ENCODE measurements at places on chromosomes 16 and 17.

- DNase-seq: no peak
These were observed 1.3 kb downstream of the B3GNT9 start for GRCh38 chr16:67149276-67150046.

GRCh38 chr17:45200701-45201100, 21.0 kb upstream of the FMNL1 start:
- no peak for DNase-seq

- DNase-seq: no peak
These were observed 775 bp upstream of the CHP2 start for GRCh38 chr16:23753908-23754593.

- peak; percentile 34 for DNase-seq
These were observed at the start of gene PLLP for GRCh38 chr16:57284209-57284951. PLLP (minus strand) TSS chr16:57284672; CDS start chr16:57284540, 132 bp downstream.

- DNase-seq: no peak
These were observed 22.5 kb downstream of the HEXIM2 start for GRCh38 chr17:45184144-45184543.

DNA sequence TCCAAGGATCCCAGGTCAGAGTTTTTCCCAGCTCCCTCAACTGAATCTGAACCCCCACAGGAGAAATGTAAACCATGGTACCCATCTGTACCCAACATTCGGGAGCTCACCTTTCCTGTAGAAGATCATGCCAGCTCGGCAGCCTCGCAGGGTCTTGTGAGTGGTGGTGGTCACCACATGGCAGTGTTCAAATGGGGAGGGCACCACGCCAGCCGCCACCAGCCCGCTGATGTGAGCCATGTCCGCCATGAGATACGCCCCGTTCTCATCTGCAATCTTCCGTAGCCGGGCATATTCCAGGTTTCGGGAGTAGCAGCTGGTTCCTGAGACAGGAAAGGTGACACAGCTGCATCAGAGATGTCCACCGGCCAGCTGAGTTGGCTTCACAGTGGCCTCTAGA, 23.4 kb downstream of the SHMT1 start:
- DNase-seq: no peak

DNA sequence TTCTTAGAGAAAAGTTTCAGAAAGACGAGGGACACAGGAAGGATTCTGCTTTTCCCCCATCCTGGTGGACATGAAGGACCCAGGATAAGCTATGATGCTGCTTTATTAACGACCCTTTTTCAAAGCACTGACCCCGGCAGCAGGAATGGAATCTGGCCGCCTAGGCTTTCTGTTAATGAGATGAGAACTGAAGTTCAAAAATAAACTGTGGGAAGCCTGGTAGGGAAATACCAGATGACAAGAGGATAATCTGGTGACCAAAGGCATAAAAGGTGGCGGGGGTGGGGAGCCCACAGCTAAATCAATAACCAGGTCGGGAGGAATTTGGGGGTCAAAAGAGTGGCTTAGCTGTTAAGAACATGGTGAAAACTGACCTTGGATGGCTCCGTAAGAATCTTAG, 171.0 kb downstream of the XYLT1 start:
- no peak for DNase-seq

GRCh38 chr16:51184702-51185433, 33.8 kb upstream of the SALL1 start:
- DNase-seq: no peak

DNA sequence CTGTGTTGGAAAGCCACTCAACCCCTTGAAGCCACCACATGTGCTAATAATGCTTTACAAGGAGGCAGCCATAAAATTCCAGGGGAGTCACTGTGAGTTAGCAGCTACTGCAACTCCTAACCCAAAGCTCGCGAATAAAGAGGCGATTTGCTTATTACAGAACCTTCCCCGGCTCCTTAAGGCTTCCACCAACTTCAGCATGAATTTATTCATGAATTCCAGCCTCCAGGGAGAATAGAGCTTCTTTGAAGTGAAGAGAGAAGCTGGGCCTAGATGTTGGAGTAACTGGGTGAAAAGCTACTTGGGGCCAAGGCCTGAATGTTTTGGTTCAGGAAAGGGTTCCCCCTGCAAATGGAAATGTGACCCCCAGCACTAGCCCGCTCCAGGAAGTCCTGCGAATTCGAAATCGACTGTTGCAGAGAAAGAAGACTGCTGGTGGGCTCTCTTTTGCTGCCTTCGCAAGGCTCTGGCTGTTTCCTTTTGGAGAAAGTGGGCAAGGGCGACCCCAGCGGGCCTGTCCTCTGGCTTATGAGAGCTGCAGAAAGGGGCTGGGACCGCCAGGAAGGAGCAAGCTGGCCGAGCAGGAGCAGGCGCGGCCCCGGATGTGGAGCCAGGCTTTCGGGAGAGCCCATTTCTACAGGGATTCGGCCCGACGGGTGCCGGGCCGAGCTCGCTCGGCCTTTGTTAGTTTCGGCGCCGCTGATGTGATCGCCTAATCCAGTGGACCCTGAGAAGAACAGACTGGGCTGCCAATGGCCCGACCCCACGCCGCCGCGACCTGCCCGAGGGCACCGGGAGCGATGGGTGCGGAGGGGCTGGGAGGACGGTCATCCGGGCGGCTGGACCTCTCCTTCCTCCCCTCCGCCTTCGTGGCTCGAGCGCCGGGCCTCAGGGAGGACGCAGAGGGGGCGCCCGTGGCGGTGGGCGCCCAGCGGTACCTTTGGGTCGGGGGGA, 7.6 kb downstream of the CBX8 start:
- DNase-seq: no peak

GRCh38 chr17:3796822-3797170, 4.2 kb downstream of the ITGAE start:
- DNase-seq: no peak

- no peak for DNase-seq
These were observed 43.9 kb downstream of the AATF start for GRCh38 chr17:36992701-36993100.

DNA sequence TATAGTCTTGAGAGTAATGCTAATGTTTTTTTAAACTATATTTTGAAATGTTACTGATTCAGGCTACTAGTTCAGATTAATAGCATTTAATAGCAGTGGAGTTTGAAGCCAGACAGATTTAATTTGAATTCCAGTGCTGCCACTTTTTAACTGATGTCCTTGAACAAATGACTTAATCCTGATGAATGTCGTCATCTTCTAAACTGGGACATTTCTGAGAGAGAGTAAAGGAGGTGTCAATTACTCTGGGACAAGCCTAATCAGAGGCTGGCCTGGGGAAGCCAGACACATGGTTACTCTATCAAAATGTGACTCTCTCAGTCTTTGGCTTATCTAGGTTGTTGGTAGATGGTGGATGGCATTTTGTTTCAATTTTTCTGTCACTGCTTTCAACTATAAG, 246.7 kb downstream of the HS3ST3A1 start:
- no peak for DNase-seq

DNA sequence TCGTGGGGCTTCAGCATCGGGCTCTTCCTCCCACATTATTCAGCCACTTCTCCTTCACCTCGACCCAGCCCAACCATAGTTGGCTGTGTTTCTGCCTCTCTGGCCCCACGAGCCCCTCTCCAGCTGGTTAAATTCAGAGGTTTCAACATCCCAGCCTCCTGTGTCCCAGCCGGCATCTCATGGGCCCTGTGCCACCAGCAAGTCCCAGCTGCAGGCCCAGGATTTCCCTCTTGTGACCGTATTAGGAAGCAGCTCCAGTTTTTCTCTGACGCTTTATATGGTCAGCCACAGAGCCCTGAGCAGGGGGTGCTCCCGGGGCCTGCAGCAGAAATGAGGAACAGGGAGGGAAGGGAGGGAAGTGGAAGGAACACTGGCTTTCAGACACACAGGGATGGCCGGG, 27.4 kb downstream of the MYH11 start:
- no peak for DNase-seq

GRCh38 chr16:18811925-18812324, 10.6 kb upstream of the ARL6IP1 start:
- DNase-seq: no peak

- DNase-seq: no peak
These were observed 15.2 kb downstream of the ACE start for GRCh38 chr17:63491977-63492618.

DNA sequence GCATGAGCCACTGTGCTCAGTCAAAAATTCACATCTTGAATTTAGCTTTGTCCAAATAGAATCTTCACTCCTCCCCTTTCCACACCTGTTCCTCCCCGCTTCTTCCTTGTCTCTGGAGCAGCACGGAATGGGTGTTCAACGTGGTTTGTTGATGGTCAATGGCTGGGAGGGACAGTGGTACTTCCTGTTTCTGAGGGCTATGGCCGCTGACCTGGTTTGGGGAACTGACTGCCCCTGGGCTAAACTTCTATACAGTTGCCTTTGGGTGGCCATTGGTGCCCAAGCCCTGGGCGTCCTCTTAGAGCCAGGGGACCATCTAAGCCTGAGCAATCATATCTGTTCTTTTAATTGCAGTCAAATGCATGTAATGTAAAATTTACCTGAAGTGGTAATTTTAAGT, 19.1 kb upstream of the WFIKKN2 start:
- no peak for DNase-seq

- no peak for DNase-seq
These were observed 40.1 kb upstream of the ZFP90 start for GRCh38 chr16:68499006-68499405.

DNA sequence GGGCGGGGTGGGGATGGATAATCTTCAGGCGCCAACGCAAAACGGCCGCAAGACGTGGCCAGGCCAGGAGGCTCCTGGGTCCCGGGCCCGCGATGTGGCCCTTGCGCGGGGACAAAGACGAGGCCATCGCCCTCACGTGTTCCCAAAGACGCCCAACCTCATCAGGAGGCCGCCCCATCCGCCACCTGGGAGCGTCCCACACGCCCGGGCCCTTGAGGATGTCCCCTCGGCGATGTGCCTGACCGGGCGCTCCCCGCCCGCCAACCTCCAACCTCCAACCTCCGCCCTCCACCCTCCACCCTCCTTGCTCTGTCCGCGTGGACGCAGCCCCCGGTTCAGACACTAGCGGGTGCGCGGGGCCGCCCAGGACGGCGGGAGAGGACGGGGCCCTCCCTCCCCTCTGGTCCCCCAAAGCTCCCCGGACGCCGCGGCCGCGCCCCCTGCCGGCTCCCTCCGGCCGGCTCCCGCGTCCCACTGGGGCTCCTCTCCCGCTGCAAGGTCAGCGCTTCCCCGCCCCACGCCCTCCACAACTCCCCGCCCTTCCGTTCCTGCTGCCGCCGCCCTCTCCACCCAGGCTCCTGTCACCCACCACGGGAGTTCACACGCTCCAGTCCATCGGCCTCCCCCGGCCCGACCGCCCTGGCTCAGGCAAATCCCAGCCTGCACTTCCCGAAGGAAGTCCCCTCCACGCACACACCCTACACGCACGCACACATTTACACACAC, 250.8 kb upstream of the RPL38 start:
- DNase-seq: peak; percentile 3

- DNase-seq: no peak
These were observed 126.0 kb downstream of the KCNJ2 start for GRCh38 chr17:70295329-70295728.

DNA sequence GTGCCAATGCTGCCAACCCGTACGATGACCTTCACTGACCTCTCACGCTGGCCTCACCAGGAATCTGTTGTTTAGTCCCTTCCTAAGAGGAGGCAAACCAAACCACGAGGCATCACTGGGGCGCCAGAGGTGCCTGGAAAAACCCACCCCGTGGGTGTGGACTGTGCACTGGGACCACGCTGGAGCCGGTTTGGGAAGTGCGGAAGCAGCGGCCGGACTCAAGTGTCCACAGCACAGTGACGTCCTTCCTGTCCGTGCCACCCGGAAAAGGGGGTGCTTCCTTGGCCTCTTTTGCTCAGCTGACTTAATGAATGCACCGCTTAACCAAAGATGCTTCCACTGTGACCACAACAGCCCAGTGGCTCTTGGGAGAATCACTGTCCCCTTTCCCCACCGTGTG, 9.0 kb upstream of the KIF19 start:
- no peak for DNase-seq

GRCh38 chr17:58402679-58403078, 14.7 kb downstream of the RNF43 start:
- no peak for DNase-seq

DNA sequence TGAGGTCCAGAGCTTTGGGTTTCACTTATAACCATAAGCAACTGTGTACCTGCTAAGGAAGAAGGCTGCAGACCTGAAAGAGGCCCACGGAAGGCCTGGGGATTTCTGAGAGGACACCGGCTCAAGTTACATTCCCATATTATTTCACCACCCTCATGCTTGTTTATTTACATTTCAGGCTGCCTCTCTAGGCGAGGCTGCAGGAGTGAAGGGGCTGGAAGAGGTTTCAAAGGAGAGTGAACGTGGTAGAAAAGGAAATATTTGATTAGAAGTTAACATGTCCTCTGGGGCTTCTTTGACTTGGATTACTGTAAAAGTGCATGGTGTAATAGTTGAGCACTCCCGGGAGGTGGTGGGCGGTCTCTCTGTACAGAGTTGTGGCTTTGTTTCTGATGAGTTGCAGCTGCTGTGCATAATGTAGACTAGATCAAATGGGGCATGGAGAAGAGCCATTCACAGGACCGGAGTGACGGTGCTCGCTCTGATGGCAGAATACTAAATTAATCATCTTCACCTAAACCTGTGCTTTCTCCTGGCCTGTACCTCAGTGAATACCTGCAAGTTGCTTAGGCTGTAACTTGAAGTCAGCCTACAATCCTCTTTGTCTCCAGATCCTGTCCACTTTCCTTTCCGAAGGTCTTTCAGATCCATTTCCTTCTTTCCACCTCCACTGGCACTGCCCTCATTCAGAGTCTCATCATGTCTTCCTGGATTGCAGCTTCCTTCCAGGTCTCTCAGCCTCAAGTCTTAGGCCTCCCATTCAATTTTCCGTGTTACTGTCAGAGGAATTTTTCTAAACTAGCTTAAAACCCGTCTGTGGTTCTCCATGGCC, 1.9 kb upstream of the CPD start:
- no peak for DNase-seq

- no peak for DNase-seq
These were observed 27.6 kb downstream of the PRKAR1A start for GRCh38 chr17:68539548-68540467.

DNA sequence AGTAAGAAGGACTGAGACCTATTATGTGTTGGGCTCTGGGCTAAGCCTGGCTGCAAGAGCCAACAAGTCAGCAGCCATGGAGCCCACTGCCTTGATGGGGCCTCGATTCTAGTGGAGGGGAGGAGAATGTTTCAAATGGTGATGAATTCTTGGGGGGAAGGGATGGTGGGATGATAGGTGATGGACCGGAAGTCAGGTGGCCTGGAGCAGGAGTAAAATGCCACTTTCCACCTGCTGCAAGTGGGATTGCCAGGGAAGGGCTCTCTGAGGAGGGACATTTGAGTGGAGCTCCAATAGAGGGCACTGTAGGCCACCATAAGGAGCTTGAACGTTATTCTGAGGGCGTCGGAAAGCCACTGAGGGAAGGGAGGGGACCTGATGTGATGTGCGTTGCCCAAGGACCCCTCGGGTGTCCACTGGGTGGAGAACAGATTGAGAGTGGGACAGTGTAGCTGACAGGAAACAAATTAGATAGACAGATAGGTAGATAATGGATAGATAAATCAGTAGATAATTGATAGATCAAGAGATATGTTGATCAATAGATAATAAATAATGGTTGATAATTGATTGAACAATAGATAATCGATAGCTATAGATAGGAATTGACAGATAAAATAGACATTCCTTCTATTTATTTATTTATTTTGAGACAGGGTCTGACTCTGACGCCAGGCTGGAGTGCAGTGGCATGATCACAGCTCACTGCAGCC, 18.2 kb upstream of the NXPH3 start:
- no peak for DNase-seq

Measured in T-helper 9 cell (primary cell).